ENCODE measurements at places on chromosomes 12 and 14.
A peak's percentile ranks its signal among the peaks of the same experiment; 100 is the strongest.

- peak; percentile 48 for DNase-seq
These were observed at the start of gene INSM2 for GRCh38 chr14:35533357-35534207. TSS of gene INSM2 (plus strand) at chr14:35534164. CDS start at chr14:35534253, 89 bp downstream.

DNA sequence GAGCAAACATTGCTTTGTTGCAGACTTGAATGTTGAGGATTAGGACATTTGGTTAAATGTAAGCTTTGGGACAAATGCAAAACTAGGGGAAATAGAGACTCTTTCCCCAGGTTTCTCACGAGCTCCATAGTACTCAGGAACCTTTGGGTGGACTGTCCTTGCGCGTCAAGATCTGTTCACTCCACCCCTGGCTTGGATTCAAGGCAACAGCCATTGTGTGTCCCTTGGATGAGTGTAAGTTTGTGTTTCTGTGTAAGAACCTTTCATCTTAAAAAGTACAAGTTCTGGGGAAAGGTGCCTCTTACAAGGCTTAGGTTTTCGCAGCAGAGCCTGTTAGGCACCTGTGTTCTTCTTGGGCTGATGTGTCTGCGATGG is 3.7 kb downstream of the SUSD6 start:
- DNase-seq, result no peak

DNA sequence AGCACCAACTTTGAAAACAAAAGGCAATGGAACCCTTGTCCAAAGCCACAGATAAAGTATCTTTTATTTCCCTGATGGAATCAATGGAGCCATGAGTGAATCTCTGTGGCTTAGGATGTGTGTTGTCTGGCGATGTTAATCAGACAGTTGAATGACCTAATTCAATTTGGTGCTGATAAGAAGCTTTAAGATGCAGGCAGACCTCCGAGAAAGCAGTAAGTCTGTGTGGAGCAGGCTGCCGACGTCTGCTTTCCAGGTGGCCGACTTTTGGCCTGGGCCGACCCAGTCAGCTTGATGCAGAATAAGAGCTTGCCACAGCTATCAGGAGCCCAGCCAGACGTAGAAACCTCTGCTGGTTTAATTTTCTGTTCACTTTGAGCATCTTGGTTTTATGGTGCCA is 21.1 kb upstream of the TMEM132C start:
- no peak for DNase-seq

GRCh38 chr12:10361622-10362021 is 28.2 kb downstream of the KLRK1 start:
- DNase-seq, result no peak

GRCh38 chr12:111976291-111976690 is 36.7 kb downstream of the TMEM116 start:
- no peak for DNase-seq

DNA sequence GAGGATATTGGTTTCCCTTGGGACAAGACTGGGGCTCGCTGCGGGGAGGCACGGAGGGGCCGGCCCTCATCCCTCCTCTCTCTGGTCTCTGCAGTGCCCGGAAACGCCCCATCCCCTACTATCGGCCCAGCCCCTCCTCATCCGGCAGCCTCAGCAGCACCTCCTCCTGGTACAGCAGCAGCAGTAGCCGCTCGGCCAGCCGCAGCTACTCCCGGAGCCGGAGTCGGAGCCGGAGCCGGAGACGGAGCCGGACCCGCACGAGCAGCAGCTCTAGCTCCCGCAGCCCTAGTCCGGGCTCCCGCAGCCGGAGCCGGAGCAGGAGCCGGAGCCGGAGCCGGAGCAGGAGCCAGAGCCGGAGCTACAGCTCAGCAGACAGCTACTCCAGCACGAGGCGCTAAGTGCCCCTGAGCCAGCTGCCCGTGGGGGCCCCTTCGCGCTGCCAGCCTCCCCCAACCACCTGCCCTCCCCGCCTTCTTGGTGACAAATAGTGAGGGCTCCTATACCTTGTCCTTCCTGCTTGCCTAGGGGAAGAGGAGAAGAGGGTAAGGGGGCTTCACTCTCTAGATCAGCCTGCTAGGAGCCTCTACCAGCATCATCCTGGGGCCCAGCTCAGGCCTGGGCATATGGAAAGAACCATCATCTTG is 22.2 kb upstream of the HSPB8 start:
- peak; percentile 31 for DNase-seq

DNA sequence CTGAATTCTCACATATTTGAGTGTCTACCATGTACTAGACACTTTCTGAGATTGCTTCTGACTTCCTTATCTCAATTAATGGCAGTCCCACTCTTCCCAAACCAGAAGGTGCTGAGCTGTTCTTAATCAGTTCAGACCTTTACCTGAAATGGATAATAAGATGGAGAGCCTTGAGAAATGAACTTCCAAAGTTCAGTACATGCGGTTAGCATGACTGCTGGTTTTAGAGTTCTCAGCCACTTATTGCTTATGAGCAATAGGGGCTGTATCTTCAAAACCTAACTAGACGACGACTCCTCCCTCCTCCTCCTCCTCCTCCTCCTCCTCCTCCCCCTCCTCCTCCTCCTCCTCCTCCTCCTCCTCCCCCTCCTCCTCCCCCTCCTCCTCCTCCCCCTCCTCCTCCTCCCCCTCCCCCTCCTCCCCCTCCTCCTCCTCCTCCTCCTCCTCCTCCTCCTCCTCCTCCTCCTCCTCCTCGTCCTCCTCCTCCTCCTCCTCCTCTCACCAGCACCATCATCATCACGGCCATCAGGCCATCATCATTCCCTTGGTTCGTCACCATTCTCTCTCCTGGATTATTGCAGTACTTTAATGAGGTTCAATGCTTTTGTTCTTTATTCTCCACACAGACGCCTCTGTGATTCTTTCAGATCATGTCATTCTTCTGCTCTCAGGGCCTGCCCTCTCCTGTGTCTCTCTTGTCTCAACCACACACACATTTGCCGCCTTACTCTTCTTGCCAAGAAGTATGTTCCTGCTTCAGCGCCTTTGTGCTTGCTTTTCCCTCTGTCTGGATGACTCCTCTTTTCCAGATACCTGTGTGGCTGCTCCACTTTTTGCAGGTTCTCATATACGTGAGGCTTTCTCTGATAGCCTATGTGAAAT is 2.7 kb downstream of the PCNX1 start:
- DNase-seq, result no peak

- DNase-seq, result peak; percentile 87
These were observed 37.1 kb downstream of the TBX5 start for GRCh38 chr12:114368685-114369452.

DNA sequence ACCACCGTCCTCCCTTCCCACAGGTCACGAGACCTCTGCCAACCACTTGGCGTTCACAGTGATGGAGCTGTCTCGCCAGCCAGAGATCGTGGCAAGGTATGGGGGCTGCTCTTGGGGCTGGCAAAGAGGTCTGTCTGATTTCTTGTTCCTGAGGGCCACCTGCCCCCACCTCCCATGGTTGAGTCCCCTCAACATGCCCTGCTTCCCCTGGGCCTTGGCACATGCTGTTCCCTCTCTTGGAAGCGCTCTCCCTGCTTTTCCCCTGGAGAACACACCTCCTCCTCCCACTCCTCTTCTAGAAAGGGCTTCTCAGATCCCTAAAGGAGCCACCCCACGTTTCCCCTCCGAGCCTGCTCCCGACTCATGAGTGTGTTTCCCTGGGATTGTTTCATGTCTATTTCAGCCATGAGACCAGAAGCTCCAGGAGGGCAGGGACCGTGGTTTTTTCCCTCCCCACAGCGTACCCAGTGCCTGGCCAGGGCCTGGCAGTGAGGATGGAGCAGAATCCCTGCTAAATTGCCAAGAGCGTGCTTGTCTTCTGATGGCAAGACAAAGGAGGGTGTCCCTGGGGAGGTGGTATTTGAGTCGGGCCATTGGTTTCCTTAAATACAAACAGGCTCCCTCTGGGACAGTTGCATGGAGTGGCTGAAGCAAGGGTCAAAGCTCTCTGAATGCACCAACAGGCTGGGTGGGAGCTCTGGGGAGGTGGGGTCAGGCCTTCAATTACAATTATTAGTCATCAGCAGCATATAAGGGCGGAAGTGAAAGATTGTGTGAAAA is 34.1 kb downstream of the CYP46A1 start:
- DNase-seq, result no peak

DNA sequence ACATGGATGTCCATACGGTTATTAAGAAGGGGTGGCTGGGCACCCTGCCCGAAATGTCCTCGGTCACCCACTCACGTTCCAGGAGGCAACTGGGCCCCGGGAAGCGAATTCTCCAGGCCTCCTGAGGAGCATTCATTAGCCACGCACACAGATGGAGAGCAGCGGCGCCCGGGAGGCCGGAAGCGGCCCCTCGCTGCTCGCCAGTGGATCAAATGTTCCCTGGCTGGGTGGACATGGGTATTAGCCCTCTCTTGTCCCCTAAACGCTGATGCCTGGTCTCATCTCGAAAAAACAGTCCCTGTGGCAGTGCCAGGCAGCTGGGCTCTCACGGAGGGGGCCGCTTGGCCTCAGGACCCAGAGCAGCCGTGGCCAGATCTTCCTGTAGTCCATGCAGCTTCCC is 59.0 kb upstream of the DLK1 start:
- DNase-seq, result peak; percentile 82

DNA sequence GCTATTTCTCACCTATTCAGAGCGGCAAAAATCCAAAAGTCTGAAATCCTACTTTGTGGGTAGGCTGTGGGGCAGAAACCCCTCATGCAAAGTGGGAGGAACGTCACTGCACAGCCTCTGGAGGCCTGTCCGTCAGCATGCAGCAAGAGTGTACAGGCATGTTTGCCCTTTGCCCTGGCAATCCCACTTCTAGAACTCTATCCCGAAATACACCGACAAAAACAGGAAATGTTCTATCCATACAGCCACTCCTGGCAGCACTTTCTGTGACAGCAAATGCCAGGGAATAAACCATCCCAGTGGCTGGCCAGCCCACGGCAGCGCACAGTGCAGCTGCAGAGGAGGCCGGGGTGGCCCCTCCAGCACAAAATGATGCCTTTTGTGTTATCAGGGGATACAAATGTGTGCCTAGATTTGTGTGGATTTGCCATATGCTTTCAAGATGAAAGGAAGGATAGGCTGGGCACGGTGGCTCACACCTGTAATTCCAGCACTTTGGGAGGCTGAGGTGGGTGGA is 39.7 kb downstream of the AMN start:
- no peak for DNase-seq

DNA sequence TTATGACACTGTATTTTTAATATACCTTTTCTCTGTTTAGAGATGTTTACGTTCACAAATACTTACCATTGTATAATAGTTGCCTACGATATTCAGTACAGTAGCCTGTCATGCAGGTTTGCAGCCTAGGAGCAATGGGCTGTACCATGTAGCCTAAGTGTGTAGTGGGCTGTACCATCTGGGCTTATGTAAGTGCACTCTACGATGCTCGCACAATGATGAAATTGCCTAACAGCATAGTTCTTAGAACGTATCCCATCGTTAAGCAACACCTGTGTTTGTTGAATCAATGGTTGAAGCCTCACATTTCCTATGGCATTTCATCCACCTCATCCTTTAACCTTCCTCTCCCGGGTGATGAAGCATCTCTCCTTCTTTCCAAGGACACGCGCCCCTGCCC is 12.5 kb upstream of the EML1 start:
- DNase-seq, result no peak

DNA sequence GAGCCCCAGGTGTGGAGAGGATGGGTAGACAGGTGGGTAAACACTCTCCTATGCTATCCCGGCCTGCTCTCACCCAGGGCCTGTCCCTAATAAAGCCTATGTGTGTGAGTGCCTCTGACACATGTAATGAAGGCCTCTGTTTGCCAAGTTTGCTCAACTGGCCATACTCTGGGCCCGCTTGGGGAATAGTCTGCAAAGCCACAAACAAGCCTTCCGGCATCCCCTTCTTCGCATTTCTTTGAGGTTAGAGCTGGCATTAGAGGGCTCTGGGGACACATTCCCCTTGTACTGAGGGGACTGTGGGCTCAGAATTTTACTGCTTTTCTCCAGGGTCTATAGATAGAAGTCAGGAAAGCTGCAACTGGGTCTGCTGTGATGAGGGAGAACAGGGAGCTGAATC is 240.5 kb downstream of the C12orf75 start:
- no peak for DNase-seq

GRCh38 chr12:105799103-105799502 is 339.7 kb downstream of the NUAK1 start:
- DNase-seq, result no peak

DNA sequence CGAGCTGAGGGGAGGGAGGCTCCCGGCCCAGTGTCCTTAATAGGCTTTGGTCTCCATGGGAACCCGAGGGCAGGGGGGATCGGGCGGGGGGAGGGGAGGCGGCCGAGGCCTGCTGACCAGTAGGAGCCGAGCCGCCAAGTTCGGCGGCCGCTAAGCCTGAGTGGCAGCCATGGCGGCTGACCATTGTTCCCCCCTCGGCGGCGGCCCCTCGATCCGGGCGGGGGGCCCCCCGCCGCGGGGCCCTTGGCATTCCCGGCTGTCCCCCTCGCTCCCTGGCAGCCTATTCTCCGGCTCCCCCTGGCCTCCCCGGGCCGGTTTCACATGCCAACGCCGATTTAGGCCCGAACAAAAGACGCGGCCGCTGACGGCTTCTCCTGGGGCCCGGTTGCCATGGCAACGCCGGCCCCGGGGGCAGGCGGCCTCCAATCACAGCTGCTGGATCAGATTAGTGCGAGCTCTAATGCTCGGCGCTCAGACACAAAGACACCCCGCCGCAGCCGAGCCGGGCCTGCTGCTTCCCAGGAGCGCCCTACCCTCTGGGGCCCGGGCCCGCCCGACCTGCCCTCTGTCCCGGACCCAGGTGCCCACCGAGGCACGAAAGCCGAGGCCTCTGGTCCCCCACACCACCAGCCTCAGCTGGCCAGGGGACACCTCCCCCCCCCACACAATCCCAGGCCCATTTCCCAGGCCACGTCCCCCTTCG is 7.3 kb downstream of the MSI1 start:
- DNase-seq, result peak; percentile 90

DNA sequence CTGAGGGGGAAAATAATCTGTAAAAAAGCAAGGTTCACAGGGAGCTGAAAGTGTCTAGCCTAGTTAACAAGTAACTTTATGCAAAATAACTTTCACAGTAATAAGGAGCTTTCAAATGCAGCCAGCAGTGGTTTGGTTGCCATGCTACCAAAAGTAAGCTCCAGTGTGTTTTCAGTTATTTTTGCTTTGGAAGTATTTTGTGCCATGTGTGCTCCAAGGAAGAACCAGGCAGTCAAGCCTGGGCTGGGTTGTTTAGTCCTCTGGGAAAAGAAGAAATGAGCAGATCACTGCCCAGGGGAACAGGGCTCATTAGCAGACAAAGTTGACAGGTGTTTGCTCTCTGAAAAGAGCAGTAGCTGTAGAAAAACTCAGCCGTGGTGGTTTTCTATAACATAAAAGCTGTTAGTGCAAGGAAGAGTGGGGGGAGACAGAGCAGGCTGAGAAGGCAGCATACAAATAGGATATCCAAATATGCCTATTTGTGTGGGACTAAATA is 92.8 kb upstream of the TMTC2 start:
- peak; percentile 3 for DNase-seq

GRCh38 chr12:232731-233614 is 19.0 kb upstream of the SLC6A12 start:
- peak; percentile 68 for DNase-seq

Measured in muscle of leg (tissue), 16 donors.